ENCODE measurements at places on chromosomes 5 and 9. TPM values are rescaled to one million over a fixed set of nuclear protein-coding genes. Genes with fewer than 3 reads are reported as not detected.

DNA sequence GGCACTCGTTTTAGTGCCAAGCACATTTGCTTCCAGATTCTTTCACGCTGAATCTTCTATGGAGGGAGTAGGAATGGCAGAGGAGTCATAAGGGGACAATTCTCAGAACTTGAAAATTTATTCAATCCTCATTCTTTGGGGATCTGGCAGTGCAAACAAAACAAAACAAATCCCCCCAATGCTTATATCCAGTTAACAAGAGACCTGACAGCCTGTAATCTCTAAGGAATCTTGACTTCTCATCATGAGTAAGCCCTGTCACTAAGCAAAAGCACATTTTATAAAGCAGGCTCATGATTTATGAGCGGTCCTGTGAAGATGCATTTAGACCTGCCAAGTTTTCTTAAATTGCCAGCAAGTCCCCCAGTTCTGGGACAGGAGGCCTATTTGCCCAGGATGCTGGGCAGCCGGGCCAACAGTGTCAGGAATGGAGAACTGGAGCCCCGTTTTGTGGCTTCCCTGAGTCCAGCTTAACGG is 513.9 kb downstream of the CTNND2 start:
- ATAC-seq, result no peak

- ATAC-seq, result peak; percentile 39
Observed at GRCh38 chr9:17005056-17005823, 129.6 kb upstream of the CNTLN start.

GRCh38 chr5:31193116-31193515 is 370 bp upstream of the CDH6 start:
- no peak for ATAC-seq

DNA sequence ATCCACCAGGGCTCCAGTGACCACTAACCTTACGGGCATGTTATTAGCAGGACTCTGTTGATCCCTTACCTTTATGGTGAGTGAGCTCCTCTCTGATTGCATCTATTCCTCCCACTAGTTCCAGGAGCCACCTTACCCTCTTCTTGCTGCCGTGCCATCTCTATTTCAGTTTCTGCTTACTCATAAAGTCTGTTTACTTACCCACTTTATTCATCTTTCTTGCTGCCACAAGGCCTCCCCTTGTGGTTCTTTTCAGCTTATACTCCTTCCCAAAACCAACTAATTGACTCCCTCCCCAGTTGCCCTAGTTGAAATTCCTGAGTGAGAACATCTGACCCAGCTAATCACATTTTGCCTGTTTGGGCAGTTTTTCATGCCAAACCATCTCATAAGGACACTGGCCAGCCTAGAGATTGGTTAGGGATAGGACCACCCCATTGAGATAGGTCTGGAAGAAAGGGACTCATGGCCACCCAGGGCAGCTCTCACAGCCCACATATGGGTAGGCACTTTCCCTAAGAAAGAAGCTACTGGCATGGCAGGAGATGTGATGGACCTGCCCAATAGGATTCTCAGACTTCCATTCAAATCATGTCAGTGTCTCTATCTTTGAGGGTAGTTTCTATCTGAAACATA is 412.7 kb downstream of the EFNA5 start:
- no peak for ATAC-seq

GRCh38 chr5:137440795-137441194 is 58.3 kb downstream of the SPOCK1 start:
- ATAC-seq, result no peak

DNA sequence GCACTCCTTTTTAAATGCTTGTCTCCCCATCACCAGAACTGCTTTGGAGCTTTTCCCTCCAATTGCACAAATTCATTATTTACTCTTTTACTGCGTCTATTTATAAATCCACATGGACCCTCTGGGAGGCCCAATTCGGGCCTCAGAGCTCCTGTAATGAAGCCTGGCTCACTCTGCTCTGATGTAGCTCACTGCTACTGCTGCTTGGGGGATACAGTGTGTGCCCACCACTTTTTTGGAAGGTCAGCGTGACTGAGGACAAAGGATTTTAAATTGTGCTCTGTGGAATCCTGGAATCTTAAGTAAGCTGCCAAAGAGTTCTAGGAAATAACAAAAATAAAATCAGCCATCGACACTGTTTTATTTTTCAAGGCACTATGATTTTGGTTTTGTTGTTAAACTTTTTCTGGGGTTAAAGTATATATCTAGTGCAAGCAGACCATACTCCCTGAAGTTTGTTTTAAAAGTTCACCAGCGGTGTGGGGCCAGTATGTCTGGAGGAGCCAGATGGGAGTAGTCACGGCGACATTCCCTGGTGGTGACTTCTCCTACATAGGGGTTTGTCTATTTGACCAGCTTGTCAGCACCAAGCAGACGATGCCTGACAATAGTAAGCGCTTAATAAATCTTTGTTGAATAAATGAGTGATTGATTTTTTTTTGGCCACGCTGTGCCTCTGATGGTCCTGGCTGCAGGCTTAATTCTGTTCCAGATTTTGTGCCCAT is 142.8 kb downstream of the TMEM38B start:
- no peak for ATAC-seq

DNA sequence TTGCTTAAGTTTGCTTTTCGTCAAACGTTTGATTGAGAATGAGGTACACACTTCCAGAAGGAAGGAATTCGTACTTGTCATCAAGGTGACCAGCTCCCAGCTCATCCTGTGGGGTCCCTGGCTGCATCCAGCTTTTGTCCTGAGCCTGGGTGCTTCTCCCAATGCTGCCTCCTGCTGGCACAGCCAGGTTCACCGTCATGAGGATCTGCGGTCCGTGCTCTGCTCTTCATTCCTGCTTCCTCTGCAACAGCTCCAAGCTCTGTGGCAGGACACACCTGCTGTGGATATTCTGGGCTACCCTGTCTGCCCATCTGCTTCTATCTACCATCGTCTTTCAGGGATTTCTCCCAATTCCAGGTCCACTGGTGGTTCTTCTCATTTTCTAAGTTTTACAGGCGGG is 13.3 kb upstream of the UBE2QL1 start:
- ATAC-seq, result no peak

- no peak for ATAC-seq
Observed at GRCh38 chr5:45225571-45226031, 416.9 kb downstream of the MRPS30 start.

DNA sequence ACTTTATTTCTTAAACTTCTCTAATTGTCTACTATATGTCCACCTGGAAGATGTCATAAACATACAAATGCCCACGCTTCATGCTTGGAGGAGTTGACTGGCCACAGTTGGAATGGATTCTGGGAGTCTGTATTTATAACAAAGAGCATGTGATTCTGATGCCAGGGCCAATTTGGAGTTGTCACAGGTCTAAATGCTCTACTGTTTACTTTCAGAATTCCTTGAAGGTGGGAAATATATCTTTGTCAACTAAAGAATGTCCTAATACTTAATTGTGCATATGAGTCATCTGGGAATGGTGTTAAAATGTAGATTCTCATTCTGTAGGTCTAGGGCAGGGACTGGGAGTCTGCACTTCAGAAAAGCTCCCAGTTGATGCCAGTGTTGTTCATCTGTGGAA is 196.1 kb downstream of the ANXA1 start:
- no peak for ATAC-seq

- no peak for ATAC-seq
Observed at GRCh38 chr5:102711525-102712385, 43.4 kb upstream of the PAM start.

GRCh38 chr9:92737216-92737606 is 27.4 kb downstream of the BICD2 start:
- peak; percentile 79 for ATAC-seq

- peak; percentile 92 for ATAC-seq
Observed at GRCh38 chr9:129278391-129279237, 100.6 kb upstream of the IER5L start.

DNA sequence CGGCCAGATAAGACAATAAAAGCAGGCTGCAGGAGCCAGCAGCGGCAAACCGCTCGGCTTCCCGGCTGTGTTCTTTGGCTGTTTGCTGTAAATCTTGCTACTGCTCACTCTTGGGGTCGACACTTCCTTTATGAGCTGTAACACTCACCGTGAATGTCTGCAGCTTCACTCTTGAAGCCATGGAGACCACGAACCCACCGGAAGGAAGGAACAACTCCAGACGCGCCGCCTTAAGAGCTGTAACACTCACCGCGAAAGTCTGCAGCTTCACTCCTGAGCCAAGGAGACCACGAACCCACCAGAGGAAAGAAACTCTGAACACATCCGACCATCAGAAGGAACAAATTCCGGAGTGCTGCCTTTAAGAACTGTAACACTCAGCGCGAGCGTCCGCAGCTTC is 451.7 kb downstream of the AGTPBP1 start:
- no peak for ATAC-seq

DNA sequence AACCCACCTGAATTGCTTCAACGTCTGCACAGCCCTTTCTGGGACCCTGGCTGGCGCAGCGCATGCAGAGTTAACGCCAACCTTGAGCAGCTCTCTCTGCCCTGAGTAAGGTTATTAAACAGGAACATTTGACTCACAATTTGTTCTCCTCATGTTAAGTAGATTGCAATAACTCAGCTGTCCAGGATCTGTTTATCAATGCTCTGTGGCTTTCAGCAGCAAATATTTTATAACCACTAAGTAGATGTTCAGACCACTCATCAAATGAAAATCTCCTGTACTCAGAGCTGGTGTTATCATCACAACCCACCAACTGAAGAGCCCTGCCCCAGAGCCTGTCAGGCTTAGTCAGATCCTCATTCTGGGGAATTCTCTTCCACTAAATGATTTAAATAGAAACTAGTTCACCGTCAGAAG is 403.0 kb downstream of the ZNF608 start:
- ATAC-seq, result no peak

DNA sequence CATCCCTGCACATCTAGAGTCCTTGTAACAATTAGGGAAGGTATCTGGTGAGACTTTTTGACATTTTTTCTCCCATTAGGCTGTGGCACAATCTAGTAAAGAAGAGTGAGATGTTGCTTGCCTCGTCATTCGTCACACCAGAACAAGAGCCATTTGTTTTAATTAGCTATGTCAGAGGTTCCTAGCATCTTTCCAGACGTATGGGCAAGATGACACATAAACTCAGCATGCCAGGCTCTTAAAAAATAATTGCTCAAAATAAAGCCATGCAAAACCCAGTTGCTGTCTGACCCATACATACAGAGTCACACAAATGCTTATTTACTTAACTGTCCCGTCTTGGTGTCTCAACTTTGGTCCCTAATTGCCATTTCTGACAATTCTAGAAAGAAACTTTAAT is 125.9 kb downstream of the TRPM3 start:
- ATAC-seq, result no peak

DNA sequence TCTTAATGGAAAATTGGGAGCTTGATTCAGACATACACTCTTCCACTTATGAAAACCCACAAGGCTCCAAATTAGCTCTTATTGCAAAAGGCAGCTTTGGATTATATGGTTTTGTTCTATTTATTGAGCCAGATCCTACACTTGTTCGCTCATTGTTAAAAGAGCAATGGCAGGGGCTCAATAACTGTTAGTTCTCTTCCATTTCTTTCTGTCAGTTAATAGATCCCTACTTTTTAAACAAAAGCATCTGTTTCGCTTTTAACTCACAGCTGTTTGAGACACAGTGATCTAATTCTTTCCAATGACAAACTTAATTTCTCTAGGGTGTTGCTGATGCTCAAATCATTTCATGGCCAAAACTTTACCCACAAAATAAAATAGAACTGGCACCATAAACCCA is 11.7 kb downstream of the C5 start:
- ATAC-seq, result no peak

DNA sequence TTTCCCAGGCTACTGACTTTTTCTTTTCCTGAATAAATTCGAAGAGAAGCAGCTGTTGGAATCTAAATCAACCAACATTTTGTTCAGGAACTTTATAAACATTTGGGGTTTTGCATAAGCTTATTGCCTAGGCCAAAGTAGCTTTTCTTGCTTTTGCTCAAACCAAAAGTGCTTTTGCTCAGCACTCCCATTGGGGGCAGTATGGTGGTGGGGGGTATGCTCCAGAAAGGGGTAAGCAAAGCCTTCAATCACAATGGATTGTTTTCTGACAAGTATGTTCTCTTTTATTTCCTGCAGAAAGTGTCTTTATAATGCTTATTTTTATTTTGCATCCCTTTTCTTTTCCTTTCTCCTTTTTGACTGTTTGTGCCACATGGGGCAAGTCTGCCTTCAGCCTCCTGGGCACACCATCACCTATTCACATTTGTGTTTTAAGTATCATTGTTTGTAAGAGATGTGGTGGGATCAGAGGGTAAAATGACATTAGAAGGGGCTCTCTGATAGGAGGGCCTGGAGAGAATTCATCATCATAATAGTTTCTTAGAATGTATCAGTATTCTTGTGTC is 86.0 kb downstream of the PRDM6 start:
- no peak for ATAC-seq

DNA sequence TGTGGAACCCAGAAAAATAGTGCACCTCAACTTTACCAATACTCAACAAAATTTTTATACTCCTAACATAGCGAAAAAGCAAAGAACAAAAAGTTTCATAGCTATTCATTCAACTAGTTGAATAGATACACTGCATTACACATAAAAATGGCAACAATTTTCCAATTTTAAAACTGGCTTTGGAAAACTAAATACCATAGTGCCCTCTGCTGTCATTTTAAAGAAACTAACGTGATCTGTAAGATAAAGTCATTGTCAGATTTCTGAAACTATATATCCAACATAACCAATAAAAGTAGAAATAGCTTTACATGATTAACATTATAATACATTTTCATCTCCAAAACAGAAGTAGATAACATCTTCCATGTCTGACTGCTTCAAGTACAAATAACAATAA is 31.6 kb downstream of the DTWD2 start:
- ATAC-seq, result no peak

GRCh38 chr5:180605554-180606214 is 14.4 kb upstream of the SCGB3A1 start:
- ATAC-seq, result peak; percentile 50

GRCh38 chr9:129401623-129402370 is 219.1 kb downstream of the C9orf50 start:
- peak; percentile 39 for ATAC-seq

DNA sequence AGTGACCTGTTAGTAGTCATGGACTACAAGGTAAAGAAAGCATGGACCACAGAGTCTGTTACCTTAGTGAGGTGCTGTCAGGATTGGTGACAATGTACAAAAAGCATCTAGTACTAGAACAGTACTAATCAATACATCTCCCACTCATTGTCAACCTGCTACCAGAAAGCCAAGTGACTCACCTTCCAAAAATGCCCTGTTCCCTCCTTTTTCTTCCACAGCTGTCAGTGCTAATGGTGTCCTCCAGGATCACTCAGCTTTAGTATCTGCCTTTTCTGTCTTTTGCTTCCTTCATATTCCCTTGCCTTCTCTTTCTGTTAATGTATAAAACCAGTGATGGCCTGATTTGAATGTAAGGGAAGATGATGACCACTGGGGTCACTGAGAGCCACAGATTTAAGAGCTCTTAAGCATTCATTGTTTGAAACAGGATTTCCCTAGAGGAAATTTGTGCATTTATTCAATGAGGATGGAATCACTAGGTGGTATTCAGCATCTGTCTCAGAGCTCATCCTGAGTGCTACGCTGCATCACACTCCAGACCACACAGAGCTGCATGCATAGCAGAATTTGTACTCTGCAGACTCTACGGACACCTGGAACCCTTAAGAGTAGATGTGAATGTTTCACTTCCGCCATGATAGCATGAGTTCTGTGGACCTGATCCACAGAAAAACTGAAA is 71.0 kb downstream of the SV2C start:
- no peak for ATAC-seq

The IL13 gene
- not detected for total RNA-seq

The PCDHB8 gene
- 0.40 TPM for total RNA-seq

The PITX1 gene
- total RNA-seq, result 689 TPM

The MLANA gene
- not detected for total RNA-seq

The OTULIN gene
- 26.1 TPM for total RNA-seq

The CAPSL gene
- total RNA-seq, result not detected

The GFRA3 gene
- not detected for total RNA-seq

The ANKRD20A1 gene
- 5.9 TPM for total RNA-seq

The ADAMTS6 gene
- total RNA-seq, result 1.2 TPM

The MAMDC4 gene
- total RNA-seq, result 1.3 TPM

The COL15A1 gene
- 7.5 TPM for total RNA-seq

Measured in esophagus mucosa (tissue), 1 donor.